ENCODE measurements at places on chromosomes 11 and 22. TPM values are rescaled to one million over a fixed set of nuclear protein-coding genes. Genes with fewer than 3 reads are reported as not detected.

- no peak overlapping the region for H3K4me3 ChIP-seq
- H3K36me3 ChIP-seq: no peaks in the 10 kb centered on the region
- no peak overlapping the region for H3K27ac ChIP-seq
- peaks cover 4% of the 10 kb centered on the region for H3K4me1 ChIP-seq
- DNase-seq: no peak
- H3K27me3 ChIP-seq: peaks cover 2% of the 10 kb centered on the region
Observed at GRCh38 chr11:123410218-123410549, 19.9 kb upstream of the GRAMD1B start.

DNA sequence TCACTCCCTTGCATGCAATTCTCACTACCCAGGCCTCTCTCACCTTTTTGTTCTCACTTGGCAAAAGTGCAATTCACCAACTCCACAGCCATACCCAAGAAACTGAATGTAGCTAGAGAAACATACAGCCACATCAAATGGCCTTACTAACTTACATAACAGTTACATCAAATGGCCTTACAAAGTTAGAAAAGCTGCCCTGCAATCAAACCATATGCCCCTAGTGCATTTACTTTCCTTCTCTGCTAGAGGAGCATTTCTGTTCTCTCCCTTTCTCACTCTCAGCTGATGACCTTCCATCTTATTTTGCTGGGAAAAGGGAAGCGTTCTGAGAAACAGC lies 10.3 kb downstream of the PRCP start:
- DNase-seq: no peak
- no peaks in the 10 kb centered on the region for H3K27me3 ChIP-seq
- H3K4me3 ChIP-seq: no peak overlapping the region
- no peaks in the 10 kb centered on the region for H3K36me3 ChIP-seq

DNA sequence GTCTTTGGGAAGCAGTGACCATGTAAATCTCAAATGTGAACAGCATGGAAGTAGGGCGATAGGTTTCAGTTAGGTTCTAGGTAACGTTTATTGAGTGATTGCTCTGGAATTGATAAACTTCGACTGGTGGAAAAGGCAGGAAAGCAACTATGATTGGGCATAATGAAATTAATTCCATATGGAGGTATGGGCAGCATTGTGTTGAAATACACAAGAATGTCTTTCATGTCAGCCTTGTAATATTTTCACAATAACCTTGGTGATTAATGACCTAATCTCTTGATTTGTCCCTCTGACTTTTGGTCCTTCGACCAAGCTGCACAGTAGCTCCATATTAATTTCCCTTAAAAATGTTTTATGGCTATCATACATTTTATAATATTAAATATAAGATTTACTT lies 2.8 kb downstream of the CEP57 start:
- no peak overlapping the region for H3K27ac ChIP-seq
- H3K27me3 ChIP-seq: no peaks in the 10 kb centered on the region
- no peaks in the 10 kb centered on the region for H3K4me1 ChIP-seq
- H3K4me3 ChIP-seq: no peak overlapping the region
- DNase-seq: no peak
- H3K36me3 ChIP-seq: no peaks in the 10 kb centered on the region

C11orf52 gene
- polyA plus RNA-seq: 2.7 TPM

- no peaks in the 10 kb centered on the region for H3K36me3 ChIP-seq
- H3K27me3 ChIP-seq: no peaks in the 10 kb centered on the region
- peaks cover 8% of the 10 kb centered on the region for H3K4me1 ChIP-seq
- no peak overlapping the region for H3K4me3 ChIP-seq
- H3K27ac ChIP-seq: no peak overlapping the region
Observed at GRCh38 chr11:119626197-119626841, 102.7 kb downstream of the NECTIN1 start.

PNPLA3 gene
- 17.5 TPM for polyA plus RNA-seq

- H3K27me3 ChIP-seq: no peaks in the 10 kb centered on the region
- no peaks in the 10 kb centered on the region for H3K36me3 ChIP-seq
- DNase-seq: no peak
- peaks cover 14% of the 10 kb centered on the region for H3K4me1 ChIP-seq
- peak overlapping the region; percentile 70 for H3K27ac ChIP-seq
Observed at GRCh38 chr22:31753005-31753633, 700 bp upstream of the DEPDC5 start.

CARD16 gene
- not detected for polyA plus RNA-seq

DNA sequence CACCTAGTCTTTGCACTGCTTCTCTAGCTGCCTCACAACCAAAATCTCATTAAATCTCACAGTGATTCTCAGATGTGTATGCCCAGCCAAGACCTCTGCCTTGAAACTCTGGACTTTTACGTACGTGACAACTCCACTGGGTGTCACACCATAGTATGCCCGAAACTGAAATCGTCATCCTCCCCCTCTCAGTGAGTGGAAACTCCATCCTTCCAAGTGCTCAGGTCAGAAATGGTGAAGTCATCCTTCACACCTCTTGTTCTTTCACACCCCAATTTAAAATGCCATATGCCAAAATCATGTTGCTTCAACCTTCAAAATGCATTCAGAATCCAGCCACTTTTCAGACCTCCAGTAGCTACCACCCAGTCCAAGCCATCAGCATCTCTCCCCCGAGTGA lies 42.5 kb downstream of the SFI1 start:
- no peak overlapping the region for H3K27ac ChIP-seq
- H3K36me3 ChIP-seq: no peaks in the 10 kb centered on the region
- H3K4me1 ChIP-seq: no peaks in the 10 kb centered on the region
- H3K4me3 ChIP-seq: no peak overlapping the region
- no peak for DNase-seq
- no peaks in the 10 kb centered on the region for H3K27me3 ChIP-seq

All from H1 (cell line).